ENCODE measurements at places on chromosomes 6 and 20. TPM values are rescaled to one million over a fixed set of nuclear protein-coding genes. Genes with fewer than 3 reads are reported as not detected.
A peak's percentile ranks its signal among the peaks of the same experiment; 100 is the strongest.

DNA sequence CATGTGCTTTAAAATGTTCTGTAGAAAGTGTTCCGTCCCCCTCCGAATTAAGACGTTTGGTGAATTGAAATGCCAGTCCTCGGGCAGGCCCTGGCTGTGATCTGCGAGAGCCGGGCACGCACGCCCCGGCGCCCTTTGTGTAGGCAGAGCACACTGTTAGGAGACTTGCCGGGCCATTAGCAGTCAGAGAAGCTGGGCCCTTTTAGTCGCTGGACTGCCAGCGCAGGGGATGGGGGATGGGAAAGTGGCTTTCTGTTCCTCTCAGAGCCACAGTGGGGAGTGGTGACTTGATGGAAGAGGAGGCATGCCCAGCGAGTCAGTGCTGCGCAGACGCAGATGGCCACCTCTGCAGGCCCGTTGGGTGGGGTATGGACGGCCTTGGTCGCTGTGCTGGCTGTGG is 2.2 kb downstream of the PPP1R3G start:
- no peak for DNase-seq

The TFAP2C gene
- polyA plus RNA-seq = 0.93 TPM

DNA sequence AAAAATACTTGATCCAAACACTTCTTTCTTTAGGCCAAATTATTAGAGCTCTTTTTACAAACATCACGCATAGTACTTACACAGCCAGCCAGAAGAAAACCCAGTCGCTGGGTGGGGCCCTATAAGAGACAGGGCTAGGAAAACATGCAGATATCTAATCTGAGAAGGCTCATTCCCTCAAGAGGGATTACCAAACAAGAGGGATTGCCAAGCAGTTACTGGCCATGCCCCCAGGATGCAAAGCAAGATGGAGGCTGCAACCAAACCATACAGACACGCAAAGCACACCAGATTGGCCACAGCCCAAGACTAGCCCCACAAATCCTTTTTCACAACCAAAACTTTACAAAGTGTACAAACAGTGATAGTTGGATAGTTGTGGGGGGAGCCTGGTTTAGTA is 1235.4 kb upstream of the GJE1 start:
- DNase-seq = no peak

- no peak for DNase-seq
Measured at GRCh38 chr6:87683890-87684289, 18.1 kb downstream of the AKIRIN2 start.

DNA sequence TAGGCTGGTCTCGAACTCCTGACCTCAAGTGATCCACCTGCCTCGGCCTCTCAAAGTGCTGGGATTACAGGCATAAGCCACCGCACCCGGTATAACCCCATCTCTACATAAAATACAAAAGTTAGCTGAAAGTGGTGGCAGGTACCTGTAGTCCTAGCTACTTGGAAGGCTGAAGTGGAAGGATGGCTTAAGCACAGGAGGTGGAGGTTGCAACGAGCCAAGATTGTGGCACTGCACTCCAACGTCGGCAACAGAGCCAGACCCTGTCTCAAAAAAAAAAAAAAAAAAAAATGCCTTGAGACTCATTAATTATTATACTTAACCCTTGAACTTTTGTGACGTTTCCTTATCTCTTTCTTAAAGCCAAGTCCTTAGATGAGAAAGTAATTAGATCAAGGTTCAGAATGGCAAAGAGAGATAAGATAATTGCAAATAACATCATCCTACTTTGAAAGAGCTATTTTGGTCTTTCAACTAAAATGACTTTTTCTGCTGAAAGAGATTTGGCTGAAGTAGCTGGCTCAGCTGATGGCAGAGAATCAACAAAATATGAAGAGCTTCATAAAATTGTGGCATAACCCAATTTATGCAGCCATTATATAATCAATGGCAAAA is 4.7 kb upstream of the SHLD1 start:
- DNase-seq = no peak

DNA sequence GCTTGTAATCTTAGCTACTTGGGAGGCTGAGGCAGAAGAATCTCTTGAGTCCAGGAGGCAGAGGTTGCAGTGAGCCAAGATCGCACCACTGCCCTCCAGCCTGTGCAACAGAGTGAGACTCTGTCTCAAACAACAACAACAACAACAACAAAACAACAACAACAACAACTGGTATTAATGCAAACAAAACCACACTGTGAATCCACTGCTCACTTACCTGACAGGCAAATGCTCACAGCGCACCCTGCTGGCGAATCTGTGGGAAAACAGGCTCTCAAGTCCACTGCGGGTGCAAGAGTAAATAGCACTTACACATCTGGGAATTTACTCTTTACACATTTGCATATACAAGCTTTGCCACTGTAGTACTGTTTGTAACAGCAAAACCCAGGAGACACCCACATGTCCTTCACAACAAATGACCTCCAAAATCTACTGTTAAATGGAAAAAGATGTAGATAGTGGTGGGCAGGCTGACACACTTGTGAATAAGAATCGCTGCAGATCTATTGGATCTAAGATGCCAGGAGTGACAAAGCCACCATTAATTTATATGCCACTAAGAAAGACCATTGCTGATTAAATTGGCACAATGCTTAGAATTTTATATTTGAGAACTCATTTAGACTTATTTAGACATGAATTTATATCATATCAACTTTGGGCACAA is 29.3 kb downstream of the NSFL1C start:
- DNase-seq = peak; percentile 47

- DNase-seq = no peak
Measured at GRCh38 chr6:14721103-14721758, 524.6 kb upstream of the JARID2 start.

GRCh38 chr20:49471397-49471796 is 11.1 kb downstream of the KCNB1 start:
- DNase-seq = no peak

GRCh38 chr6:132494954-132495353 is 18.0 kb downstream of the STX7 start:
- DNase-seq = no peak

DNA sequence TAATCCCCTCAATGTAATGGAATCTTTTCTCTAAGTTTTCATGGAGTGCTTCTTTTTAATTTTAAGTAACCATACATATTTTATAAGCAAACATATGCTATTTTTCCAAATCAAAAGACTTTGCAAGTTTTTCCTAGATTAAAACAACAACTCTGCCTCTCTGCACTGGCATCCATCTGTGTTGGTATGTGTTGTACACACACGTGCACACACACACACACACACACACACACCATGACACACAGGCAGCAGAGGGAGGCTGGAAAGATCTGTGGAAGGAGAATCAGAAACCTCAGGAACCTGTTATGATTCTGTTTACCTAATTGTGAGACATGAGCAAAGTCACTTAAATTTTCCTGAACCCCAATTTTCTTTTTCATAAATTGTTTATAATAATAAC is 295.0 kb upstream of the PRDM1 start:
- DNase-seq = no peak

DNA sequence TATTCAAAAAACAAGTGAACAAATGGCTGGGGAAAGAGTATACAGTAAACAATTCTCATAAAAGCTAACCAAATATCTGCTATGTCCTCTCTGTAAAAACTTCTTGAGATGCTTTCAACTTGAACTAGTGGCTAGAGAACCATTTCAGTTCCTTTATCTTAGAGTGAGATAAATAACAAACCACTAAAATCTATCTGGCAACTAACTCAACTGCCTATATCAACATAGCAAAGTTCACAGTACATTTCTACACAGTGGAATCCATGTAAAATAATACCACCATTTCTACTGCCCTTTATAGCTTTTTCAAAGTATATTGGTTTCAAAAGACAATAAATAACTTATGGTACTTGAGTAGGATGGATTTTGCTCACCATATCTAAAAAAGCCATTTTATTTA is 95.1 kb downstream of the MMS22L start:
- DNase-seq = no peak

The FOXQ1 gene
- 12.5 TPM for polyA plus RNA-seq

GRCh38 chr20:36109251-36109947 is 45.1 kb upstream of the EPB41L1 start:
- no peak for DNase-seq

The POM121L2 gene
- not detected for polyA plus RNA-seq

GRCh38 chr6:89268776-89269175 is 46.3 kb downstream of the GABRR2 start:
- DNase-seq = no peak

GRCh38 chr20:58652606-58653294 is 1.7 kb downstream of the STX16 start:
- DNase-seq = no peak

DNA sequence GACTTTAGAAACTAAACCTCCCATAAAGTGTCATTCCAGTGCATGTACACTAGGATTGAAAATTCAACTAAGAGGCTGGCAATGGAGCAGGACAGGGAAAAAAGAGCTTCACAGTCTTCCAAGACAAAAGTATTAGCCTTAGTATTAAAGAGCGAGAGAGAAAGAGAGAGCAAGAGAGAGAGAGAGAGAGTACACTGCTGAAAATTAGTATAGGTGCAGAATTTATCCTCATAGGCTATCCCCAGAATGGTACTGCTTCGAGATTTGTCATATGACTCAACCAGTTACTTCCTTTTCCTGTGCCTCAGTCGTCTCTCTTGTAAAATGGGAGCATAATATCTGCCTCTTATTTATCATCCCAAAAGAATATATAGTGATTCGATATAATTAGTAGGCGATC is 543.2 kb upstream of the JARID2 start:
- no peak for DNase-seq

The MAPK13 gene
- 20.7 TPM for polyA plus RNA-seq

- DNase-seq = no peak
Measured at GRCh38 chr6:131876545-131876944, 68.7 kb downstream of the ENPP1 start.

DNA sequence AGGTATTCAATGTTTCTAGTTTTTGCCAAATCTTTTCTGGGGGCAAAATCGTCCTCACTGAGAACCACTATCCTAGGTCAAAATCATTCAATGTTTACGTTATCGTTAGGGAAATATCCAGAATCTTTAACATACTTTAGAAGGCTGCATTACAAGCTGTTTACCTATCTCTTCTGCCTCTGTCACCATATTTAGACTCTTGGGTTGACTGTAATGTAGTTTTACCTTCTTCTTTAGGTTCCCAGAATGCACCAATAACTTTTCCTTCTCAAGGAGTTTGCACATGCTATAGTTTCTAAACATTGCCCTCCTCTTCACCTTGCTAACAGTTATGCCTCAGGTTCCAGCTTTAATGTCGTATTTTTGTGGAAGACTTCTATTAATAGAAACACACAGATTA is 1185.5 kb upstream of the ADGRB3 start:
- no peak for DNase-seq

- DNase-seq = no peak
Measured at GRCh38 chr6:52982680-52983079, 12.4 kb downstream of the GSTA4 start.

DNA sequence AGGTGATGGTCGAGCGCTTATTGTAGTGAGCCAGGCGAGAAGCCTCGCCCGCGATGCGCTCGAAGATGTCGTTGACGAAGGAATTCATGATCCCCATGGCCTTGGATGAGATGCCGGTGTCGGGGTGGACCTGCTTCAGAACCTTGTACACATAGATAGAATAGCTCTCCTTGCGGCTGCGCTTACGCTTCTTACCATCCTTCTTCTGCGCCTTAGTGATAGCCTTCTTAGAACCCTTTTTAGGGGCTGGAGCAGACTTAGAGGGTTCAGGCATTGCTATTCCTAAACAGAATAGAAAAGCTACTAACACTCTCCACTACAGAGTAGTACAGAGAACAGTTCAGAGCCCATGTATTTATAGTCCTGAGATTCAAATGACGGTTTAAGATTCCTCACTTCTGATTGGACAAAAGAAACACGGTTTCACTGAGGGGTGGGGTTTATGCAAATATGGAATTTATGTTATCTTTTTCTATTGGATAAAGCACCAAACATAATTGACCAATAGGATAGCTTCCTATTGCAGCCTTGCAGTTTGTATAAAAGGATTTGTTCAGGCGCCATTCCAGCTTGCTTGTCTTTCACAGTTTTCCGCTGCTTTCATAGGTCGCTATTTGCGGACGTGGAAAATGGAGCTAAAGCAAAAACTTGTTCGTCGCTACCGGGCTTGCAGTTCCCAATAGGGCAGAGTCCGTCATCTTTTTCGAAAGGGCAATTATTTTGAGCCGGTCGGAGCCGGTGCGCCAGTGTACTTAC is 43.7 kb upstream of the HFE start:
- peak; percentile 92 for DNase-seq

The F13A1 gene
- 15.9 TPM for polyA plus RNA-seq

DNA sequence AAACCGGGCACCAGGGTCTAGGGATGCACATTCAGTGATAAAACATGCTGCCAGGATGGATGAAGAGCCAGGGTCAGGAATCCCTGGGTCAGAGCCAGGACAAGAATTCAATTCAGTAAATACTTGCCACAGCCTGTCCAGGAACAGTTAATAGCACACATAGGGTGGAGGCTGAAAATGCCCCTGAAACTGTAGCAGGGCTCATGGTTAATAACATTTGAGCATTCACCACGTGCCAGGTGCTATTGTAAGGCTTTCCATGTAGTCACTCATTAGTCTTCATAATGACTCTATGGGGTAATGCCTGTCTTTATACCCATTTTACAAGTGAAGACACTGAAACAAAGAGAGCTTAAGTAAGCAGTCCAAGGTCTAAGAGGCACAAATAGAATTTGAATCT is 296.3 kb downstream of the LRFN2 start:
- no peak for DNase-seq

DNA sequence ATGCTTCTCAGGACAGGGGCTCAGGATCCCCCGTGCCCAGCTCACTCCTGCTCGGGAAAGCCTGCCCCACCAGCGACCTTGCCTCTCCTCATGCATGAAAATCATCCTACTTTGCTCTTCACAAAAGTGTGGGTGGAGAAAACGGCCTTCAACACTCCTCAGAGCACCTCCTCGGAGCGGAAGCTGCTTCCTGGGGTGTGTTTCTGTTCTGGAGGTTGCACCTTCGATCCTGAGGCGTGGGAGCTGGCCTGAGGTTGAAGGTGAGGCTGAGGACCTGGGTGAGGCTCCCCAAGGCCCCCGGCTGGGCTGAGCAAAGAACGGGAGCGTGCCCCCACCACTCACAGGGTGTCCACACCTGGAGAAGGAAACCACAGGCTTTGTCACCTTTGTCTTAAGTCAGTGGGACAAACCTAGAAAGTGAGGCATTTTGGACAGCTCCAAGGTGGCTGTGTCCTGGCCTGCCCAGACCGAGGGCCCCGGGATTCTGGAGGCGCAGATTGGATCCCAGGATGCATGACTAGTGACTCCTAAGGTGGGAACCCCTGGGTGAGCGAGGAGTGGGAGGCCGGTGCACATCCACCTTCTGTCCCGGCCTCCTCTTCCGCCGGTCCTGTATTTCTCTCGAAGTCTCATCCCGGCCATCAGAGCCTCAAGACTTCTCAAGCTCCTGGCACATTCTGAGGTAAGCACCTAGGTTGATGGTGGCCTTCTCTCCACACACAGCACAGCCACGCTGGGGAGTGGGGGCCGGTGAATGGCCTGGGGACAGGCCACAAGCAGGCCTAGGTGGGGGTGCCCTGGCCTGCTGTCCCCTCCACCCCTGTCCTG is 104.7 kb downstream of the TMEM242 start:
- no peak for DNase-seq

- no peak for DNase-seq
Measured at GRCh38 chr6:147081076-147081609, 123.1 kb upstream of the STXBP5 start.

- DNase-seq = no peak
Measured at GRCh38 chr6:30847971-30848436, 36.3 kb upstream of the DDR1 start.

All from right renal pelvis (tissue), 4 donors.